ENCODE measurements at places on chromosomes 2 and 18.
A peak's percentile ranks its signal among the peaks of the same experiment; 100 is the strongest.

- DNase-seq, result no peak
These were observed 28.2 kb upstream of the PRLH start for GRCh38 chr2:237538001-237538720.

DNA sequence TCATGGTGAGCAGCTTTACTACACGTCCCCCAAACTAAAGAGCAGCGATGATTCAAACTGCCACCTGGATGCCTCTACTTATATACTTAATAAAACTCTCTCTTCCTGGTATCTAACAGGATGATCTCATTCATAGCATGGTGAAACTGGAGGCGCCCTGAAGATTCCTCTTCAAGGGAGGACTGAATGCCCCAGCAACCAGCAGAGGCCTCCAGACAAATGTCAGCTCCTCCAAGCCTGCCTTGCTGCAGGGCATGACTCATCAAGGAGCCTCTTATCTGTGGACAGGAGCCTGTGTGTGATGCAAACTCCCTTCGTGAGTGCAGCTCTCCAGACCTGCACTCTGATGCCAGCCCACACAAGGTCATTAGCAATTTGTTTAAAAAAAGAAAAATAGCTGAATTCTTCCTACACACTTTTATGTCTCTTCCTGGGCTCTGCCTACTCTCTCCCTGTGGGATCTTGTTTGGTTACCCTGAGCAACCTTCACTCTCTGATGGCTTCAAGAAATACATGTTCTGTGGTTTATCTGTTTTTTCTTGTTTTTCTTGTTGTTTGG, 30.2 kb downstream of the LONRF2 start:
- peak; percentile 60 for DNase-seq

GRCh38 chr18:76376225-76376624, 118.8 kb downstream of the ZNF516 start:
- DNase-seq, result no peak

DNA sequence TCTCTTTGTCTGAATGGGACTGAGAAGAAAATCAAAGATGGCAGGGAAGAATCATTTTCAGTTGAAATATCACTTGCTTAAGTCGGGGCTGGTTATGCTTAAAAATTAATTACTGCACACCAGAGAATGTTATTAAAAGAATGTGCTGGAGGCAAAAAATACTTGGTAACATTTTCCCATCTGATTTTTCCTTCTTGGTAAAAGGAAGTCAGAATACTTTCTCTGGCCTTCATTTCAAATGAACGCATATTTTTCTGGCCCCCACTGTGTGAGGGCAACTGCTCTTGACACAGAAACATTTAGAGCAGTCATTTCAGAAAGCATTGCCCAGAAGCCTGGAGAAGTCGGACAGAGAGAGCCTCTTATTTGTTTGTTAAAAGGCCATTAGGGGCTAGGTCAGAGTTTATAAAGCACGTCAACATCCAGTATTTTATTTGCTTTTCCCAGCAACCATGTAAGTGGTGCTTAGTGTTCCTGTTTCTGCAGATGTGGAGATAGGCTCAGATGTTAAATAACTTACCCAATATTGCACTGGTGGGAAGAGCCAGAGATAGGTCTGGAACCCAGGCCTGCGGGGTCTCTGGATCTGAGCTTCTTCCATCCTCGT, 32.9 kb upstream of the LYPD6B start:
- DNase-seq, result no peak

DNA sequence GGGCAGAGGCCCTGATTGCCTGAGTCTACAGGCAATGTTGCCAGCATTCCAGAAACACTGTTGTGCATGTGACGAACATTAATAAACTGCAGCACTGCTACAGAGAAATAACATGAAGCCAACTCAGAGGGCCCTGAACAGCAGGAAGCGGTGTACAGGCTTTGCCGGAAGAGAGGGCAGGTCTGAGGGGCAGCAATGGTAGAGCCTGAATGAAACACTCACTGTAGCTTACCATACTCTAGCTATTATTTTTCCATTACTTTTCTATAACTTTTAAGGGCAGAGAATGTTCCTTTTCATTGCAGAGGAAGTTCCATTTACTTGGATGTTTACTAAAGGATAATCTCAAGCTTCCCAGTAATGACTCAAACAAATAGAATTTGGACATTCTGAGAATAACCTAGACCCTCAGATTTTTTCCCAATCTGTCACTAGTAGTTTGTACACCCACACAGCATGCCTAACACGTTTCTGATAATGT, 150.4 kb downstream of the MTX2 start:
- no peak for DNase-seq

- DNase-seq, result no peak
These were observed 80.7 kb downstream of the PDCL3 start for GRCh38 chr2:100643467-100643866.

Measured in activated CD8-positive, alpha-beta memory T cell treated with anti-CD3 and anti-CD28 coated beads, Interleukin-2, amount 50 U/mL, for 48 hours (primary cell).